ENCODE measurements at places on chromosomes 16 and 17.

GRCh38 chr17:73394512-73395450 is 83.0 kb upstream of the CDC42EP4 start:
- DNase-seq = no peak

GRCh38 chr17:74449306-74449705 is 17.1 kb upstream of the CD300A start:
- DNase-seq = no peak

DNA sequence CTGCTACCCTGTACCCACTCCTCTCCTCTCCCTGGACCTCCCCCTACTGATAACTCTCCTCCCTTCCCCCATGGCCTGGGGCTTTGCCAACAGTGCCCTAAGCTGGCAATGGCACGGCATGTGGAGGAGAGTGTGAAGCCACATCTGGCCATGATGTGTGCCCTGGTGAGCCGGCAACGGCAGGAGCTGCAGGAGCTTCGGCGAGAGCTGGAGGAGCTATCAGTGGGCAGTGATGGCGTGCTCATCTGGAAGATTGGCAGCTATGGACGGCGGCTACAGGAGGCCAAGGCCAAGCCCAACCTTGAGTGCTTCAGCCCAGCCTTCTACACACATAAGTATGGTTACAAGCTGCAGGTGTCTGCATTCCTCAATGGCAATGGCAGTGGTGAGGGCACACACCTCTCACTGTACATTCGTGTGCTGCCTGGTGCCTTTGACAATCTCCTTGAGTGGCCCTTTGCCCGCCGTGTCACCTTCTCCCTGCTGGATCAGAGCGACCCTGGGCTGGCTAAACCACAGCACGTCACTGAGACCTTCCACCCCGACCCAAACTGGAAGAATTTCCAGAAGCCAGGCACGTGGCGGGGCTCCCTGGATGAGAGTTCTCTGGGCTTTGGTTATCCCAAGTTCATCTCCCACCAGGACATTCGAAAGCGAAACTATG is 5.2 kb downstream of the TRAF4 start:
- DNase-seq = no peak

GRCh38 chr16:87178177-87178863 is 138.9 kb downstream of the C16orf95 start:
- peak; percentile 24 for DNase-seq

GRCh38 chr16:67017421-67017750 is 11.6 kb upstream of the CBFB start:
- no peak for DNase-seq

DNA sequence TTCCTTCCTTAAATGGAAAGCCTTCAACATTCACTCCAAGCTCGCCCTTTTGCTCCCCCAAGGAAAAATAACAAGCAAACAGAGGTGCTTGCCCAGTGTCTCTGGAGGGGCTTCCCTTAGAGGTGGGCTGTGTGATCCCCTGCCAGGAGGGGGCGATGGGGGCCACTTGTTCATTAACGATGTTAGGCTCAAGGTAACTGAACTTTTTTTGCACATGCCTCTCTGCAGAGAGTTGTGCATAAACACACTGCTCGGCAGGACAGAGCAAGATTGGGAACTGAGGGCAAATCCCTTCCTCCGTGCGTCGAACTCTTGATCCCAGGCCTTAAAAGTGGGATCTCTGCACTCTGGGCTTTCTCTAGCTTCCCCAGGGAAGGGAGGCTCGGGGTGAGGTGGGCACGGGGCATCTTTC is 15.5 kb upstream of the NAGLU start:
- DNase-seq = no peak

DNA sequence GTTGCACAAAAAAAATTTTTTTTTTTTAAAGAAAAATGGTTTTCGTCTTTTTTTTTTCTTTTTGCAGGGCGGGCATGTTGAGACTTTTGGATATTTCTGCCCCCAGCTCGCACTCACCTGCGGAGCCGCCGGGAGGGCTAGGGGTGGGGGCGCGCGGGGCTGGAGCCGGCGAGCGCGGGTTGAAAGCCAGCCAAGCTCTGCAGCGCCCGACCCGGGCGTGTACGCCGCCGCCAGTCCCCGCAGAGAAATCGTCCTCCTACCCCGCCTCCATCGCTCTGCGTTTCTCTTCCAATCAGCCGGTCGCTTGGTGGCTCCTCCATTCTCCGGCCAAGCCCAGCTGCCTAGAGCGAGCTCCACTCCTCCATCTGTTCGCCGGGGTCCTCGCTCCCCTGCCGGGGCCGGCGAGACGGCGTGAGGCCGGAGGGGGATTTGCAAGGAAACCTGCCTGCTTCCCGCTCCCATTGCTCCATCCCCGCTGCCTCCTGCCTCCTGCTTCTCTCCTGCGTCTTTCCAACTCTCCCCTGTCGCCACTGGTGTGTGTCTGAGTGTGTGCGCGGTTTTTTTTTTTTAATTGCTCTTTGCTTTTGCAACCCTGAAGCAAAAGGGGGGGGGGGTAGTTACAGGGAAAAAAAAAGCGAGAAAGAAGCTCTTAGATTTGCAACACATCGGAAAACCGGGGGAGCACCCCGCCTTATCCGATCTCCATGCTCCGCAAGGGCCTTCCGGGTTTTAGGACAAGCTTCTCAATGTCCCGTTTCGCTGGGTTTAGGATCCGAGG is 1.8 kb upstream of the UBTF start:
- peak; percentile 77 for DNase-seq

GRCh38 chr16:20905576-20905975 is 5.0 kb downstream of the LYRM1 start:
- peak; percentile 56 for DNase-seq

- DNase-seq = peak; percentile 89
These were observed 4.5 kb downstream of the HERPUD1 start for GRCh38 chr16:56936491-56936890.

GRCh38 chr17:27808628-27809027 is 8.3 kb upstream of the NOS2 start:
- no peak for DNase-seq
